ENCODE measurements at places on chromosomes 2 and 18.

GRCh38 chr2:76448956-76449355 lies 738.2 kb upstream of the GCFC2 start:
- DNase-seq, result no peak

DNA sequence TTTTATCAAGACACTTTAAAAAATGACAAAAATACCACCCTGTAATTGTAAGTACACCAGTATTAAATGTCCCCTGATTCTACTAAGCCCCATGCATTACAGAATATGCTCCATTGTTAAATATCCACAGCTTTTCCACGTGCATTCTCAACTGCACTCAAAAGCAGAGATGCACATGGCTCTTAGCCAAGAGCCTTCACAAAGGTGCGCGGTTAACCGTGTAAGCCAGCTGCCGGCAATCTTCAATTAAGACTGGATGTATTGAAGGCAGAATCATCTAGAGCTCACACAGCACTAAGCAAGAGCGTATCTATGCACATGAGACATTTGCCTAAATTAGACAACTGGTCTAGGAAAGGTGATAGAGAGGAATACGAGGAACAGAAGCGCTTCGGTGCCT lies 278.3 kb downstream of the NAPG start:
- no peak for DNase-seq

- no peak for DNase-seq
These were observed 8.8 kb upstream of the PRSS56 start for GRCh38 chr2:232511336-232511890.

- no peak for DNase-seq
These were observed 267.8 kb downstream of the TNS1 start for GRCh38 chr2:217735034-217735433.

GRCh38 chr2:109304731-109305470 lies 175.9 kb downstream of the SH3RF3 start:
- no peak for DNase-seq

- DNase-seq, result no peak
These were observed 27.6 kb downstream of the SPP2 start for GRCh38 chr2:234078129-234078528.

GRCh38 chr2:9474361-9475057 lies at the start of gene IAH1:
Gene IAH1, plus strand, starts transcription at chr2:9474551. Its CDS starts 16 bp downstream, at chr2:9474567.
- DNase-seq, result peak; percentile 67

DNA sequence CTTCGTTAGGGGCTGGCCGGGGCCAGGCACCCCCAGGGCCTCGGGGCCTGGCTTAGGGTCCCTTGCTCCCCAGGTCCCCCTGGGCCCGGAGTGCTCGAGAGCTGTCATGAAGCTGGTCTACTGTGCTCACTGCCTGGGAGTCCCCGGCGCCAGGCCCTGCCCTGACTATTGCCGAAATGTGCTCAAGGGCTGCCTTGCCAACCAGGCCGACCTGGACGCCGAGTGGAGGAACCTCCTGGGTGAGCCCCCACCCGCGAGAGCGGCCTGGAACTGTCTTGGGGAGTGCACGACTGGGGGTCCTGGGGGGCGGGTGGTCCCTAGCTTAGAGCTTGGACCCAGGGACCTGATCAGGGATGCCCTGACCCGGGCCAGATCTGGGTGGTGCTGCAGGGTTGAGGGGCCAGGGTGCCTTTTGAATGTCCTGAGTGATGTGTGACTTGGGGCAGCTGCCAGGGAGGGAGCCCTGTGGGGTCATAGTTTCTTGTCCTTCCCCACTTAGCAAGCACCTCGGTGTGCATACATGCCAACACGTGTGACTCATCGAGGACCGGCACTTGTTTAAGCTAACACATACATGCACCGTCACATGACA lies 27.9 kb downstream of the GPC1 start:
- DNase-seq, result no peak

- no peak for DNase-seq
These were observed 28.3 kb downstream of the RPL37A start for GRCh38 chr2:216526939-216527338.

GRCh38 chr2:48590017-48590416 lies 27.6 kb upstream of the GTF2A1L start:
- DNase-seq, result no peak

- no peak for DNase-seq
These were observed 93.1 kb downstream of the CABLES1 start for GRCh38 chr18:23228102-23229061.

- DNase-seq, result no peak
These were observed 15.9 kb upstream of the C1QL2 start for GRCh38 chr2:119174216-119174992.

GRCh38 chr2:113238871-113239839 lies 39.6 kb downstream of the PAX8 start:
- DNase-seq, result no peak

DNA sequence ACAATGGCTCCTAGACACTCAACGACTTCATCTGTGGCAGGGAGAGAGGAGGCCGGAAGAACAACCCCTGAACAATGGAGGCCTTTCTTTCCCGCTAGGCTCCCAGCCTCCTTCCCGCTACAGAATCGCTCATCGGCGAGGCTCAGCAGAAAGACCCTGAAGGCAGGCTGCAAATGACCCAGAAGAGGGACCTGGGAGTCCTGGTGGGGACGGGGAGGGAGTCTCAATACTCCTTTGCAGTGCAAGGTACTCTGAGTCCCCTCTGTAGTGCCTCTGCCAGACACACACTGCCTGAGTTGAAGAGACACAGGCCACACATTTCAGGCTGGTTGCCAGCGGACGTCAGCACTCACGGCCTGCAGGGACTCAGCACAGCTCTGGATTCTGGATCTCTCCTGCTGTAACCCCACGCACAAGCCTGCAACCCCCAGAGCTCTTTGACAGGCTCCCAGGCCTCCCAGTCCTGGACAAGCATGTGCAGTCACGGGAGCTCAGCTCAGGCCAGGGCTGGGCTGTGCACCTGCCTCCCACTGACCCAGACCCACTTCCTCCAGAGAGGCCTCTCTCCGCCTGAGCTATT lies 6.1 kb downstream of the GPR17 start:
- peak; percentile 48 for DNase-seq

DNA sequence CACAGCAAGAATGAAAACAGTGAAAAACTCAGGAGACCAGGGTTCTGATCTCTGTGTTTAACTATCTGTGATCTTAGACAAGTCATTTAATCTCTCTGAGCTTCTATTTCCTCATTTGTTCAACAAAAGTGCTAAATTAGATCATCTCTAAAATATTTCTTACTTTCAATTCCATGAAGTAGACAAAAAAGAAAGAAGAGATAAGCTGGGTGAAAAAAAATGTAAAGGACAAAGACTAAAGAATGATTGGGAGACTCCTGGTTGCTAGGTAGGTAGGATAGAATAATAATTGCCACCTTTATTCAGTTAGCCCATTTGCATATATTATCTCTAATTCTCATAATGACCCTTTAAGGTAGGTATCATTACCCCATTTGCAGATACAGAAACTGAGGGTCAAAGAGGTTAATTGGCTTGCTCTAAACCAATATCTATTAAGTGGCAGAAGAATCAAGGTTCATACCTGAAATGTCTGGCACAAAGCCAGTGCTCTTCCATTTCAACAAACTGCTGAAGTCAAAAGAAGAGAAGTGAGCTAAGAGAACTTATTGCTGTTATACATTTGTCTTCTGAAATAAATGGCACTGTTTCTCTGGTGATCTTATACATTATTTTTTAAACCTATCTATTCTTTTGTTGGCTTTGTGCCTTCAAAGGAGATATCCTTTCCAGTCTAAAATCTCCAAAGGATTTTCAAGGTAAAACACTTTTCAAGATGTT lies 141.7 kb downstream of the OTX1 start:
- no peak for DNase-seq

GRCh38 chr2:55236992-55237543 lies 4.6 kb downstream of the RPS27A start:
- DNase-seq, result no peak

DNA sequence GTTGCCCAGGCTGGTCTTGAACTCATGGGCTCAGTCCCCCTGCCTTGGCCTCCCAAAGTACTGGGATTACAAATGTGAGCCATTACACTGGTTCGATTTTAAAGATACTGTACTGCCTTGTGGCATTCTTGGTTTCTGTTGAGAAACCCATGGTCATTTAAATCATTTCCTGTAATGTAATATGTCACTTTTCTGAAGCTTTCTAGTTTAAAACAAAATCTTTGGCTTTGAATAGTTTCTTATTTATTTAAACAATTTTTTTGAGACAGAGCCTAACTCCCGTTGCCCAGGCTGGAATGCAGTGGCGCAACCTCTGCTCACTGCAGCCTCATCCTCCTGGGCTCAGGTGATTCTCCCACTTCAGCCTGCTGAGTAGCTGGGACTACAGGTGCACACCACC lies 8.9 kb downstream of the ZNF512 start:
- no peak for DNase-seq

- no peak for DNase-seq
These were observed 123.6 kb downstream of the MTX2 start for GRCh38 chr2:176392744-176393414.

DNA sequence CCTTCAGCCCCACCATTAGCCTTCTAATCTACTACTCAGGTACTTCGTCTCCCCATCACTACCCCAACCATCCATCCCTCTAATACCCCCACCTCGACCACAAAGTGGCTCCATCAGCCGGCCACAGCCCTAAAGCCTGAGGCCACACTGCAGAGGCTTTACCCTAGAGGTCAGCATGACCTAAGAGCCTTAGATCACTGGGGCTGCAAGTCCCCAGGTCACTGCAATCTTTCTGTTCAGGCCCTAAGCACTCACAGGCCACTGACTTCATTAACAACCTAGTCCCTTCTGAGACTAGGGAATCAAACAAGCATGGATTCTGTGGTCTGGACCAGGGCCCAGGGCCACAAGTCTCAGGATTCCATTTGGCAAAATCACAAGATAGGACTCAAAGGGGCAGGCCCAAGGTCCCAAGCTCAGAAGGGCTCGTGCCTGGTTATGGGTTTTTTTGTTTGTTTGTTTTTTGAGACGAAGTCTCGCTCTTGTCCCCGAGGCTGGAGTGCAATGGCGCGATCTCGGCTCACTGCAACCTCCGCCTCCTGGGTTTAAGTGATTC lies 37.0 kb upstream of the PKDCC start:
- DNase-seq, result no peak

- DNase-seq, result peak; percentile 11
These were observed 204.8 kb downstream of the TFCP2L1 start for GRCh38 chr2:121080013-121080772.

Measured in occipital lobe (tissue), 3 donors.